H7 (cell line): ENCODE measurements at places on chromosomes 5 and 9.
A peak's percentile ranks its signal among the peaks of the same experiment; 100 is the strongest.

DNA sequence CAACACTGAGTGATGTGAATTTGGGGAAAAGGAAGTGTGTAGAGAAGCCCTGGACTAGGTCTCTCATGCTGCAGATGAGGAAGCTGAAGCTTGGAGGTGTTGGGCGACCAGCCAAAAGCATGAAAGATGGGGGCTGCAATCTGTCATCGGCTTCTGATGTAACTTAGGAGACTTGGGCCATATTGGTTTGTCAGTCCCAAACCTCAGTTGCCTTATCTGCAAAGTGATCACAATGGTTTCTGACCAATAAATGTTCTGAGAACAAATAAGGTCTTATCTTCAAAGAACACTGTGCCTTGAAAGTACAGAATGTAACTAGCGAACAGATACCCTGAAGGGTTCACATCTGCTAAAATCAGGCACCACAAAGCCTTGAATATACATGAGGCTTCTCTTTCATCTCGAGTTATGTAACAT, 198.4 kb upstream of the NR3C1 start:
- no peak for DNase-seq

- DNase-seq: peak; percentile 98
Measured at GRCh38 chr9:134325813-134326723, at the start of gene RXRA. Gene RXRA (plus strand): TSS chr9:134326455. CDS start chr9:134326632, 177 bp downstream.

GRCh38 chr9:107862323-107862722, 372.8 kb upstream of the KLF4 start:
- DNase-seq: no peak

DNA sequence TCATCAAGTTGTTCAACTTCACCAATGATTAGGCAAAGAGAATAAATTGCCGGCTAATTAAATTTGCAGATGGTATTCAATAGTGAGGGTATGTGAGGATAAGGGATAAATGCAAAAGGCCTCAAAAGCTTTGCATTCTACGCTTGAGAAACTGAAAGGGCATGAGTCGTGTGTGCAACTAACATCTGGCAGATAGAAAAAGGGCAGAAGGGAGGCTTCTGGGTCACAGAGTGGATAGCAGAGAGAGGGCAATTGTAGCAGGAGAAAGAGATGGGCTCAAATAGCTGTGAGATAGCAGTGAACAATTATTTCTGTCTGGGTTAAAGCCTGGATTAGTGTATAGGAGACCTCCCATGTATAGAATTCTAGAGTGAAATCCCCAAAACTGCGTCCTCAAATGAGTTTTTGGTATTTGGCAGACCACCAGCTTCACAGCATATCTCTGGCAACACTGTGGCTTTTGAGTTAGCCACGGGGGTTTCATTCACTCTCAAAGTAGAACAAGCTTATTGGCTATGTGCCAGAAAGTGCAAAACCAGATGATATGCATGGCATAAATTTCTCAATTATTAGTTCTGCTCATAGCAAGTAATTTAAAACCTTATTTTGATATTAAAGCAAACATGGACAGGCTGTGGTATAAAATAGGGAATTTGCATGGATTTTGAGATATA, 586.3 kb downstream of the BRINP1 start:
- DNase-seq: no peak

GRCh38 chr9:79665931-79666330, 94.2 kb downstream of the TLE4 start:
- no peak for DNase-seq

DNA sequence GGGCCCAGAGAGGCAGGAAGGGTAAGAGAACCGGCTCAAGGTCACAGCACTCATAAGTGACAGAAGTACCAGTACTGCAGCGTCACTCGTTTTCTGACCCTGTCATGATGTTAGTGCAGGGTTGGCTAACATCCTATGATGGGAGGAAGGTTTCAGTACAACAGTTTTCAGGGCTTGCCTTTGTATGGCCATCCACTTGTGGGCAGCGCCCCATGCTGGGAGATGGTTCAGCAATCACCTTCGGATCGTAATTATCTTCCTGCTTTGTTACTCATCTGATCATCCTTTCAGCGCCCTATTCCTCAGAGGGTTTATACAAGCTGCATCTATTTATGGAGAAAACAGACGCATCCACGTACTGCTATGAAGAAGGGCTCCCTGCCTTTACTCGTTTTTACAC, 2.4 kb downstream of the MAP1B start:
- no peak for DNase-seq

DNA sequence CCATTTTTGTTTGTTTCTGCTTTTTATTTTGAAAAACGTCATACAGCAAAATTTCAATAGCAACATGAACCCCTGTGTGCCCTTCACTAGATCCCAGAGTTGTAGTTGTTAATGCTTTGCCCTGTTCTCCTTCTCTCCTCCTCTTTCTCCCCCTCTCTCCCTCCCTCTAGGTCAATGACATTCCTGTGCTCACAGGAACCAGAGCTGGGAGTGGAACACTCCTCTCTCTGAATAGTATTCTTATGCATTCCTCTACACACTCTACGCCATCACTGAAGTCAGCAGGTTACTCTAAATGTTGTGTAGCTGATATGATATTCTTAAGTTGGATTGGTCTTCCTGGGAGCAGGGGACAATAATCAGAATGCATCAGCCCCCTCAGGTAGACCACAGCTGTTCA, 243.4 kb downstream of the SYK start:
- DNase-seq: no peak

DNA sequence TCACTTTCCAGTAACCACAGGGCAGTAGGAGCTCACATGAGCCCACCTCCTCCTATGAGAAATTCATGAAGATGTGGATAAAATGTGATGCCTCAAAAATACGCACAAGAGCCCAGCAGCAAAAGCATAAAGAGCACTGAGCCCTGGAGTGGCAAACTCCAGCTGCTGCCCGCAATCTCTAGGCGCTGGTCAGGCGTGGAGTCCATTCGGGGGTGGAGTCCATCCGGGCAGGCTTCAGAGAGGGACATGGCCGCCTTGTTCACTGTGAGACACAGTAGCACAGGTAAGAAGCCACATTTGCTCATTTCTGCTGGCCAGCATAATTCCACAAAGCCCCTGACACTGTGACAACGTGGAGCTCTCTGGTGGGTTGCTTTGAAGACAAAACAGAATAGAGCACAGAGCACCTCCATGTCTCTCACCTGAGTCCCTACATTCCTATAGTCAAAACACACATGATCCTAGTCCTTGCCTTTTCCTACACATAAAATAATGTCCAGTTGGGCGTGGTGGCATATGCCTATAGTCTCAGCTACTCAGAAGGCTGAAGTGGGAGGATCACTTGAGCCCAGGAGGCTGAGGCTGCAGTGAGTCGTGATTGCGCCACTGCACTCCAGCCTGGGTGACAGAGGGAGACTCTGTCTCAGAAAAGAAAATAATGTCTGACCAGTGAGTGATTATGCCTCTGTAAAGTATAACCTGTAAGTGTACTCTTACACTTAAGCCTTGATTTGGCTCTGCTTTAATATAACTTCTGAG, 365.2 kb downstream of the GADD45G start:
- DNase-seq: no peak

- no peak for DNase-seq
Measured at GRCh38 chr5:30100929-30101328, 1092.6 kb upstream of the CDH6 start.

- DNase-seq: no peak
Measured at GRCh38 chr5:176610435-176610773, 448 bp upstream of the GPRIN1 start.

DNA sequence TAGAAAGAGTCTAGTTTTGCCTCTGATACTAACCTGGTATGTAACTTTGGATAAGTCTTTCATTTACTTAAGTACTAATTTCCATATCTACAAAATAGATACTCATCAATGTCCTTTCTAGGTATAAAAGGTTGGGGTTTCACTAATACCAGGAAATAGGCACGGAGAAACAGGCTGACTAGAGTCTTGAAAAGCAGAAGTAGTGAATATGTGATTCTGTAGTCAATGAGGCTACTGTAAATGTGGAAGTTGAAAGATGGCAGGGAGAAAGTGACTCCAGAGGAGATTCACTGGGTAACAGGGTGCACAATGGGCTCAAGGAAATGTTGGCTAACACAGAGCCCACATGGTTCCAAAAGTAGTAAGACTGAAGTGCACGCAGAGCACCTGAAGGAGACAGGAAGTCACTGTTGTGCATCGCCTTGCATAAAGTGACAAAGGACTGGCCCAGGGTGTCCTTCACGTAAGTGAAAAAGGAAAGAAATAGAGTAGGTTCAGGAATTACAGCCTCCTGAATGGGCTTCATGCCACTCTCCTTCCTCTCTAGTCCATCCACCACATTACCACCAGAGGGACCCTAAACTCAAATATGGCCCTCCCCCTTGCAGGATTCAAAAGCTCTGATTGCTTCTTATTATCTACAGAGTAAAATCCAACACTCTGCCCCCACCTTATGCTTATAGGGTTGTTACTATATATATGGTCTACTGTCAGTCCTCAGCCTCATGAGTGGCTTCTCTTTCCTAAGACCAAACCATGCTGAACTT, 288.0 kb upstream of the SMARCA2 start:
- DNase-seq: peak; percentile 35

DNA sequence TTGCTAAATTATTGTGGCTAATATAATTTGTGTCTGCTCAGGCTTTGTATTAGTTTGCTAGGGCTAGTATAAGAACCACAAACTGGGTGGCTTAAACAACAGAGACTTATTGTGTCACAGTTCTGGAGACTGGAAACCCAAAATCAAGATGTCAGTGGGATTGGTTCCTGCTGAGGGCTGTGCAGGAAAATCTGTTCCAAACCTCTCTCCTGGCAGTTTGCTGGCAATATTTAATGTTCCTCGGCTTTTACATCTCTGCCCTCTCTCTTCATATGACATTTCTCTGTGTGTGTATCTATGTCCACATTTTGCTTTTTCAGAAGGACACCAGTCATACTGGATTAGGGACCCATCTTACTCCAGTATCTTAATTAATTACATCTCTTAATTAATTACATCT, 498.8 kb upstream of the CD180 start:
- DNase-seq: no peak

GRCh38 chr5:51404255-51404654, 21.0 kb downstream of the ISL1 start:
- DNase-seq: no peak

GRCh38 chr9:135291165-135291564, 188.4 kb upstream of the PPP1R26 start:
- no peak for DNase-seq

DNA sequence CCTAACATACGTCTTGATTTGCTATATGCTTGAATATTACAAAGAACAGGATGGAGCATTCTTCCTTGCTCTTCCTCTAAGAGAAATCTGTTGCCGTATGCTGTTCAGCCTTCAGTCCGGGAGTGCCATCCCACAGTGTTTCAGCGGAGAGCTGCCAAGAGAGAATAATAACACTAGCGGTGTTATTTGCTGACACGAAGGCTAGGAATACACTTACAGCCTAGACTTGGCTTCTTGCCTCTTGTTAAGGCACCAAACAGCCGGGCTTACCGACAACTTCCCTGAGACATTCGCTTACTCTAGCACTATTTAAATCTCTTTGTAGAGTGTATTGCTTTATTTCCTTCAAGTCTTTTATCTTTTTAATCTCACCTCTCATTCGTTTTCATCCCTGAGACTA, 31.4 kb downstream of the KCTD16 start:
- no peak for DNase-seq

- DNase-seq: no peak
Measured at GRCh38 chr5:155886311-155887031, 440.5 kb upstream of the SGCD start.

DNA sequence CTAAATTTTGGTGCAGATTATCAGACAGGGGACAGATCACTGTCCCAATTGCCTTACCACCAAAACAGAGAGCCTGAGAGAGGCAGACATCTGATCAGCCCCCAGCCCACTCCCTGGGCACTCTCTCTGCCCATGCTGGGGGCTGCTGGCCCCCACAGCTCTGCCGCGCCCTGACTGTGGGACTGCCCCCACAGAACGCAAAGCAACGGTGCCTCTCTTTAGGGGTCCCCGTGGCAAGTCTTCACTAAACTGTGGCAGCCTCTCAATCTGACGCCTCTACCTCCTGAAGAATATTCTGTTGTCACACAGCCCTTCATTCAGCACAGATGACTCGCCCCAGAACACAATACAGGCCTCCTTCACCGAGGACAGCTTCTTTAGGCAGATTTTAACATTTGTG, 197.4 kb downstream of the ERCC6L2 start:
- no peak for DNase-seq

GRCh38 chr9:79431019-79431679, 140.6 kb upstream of the TLE4 start:
- no peak for DNase-seq

GRCh38 chr9:23941051-23941450, 115.0 kb upstream of the ELAVL2 start:
- DNase-seq: no peak

- no peak for DNase-seq
Measured at GRCh38 chr5:79791843-79792242, 102.2 kb downstream of the CMYA5 start.

DNA sequence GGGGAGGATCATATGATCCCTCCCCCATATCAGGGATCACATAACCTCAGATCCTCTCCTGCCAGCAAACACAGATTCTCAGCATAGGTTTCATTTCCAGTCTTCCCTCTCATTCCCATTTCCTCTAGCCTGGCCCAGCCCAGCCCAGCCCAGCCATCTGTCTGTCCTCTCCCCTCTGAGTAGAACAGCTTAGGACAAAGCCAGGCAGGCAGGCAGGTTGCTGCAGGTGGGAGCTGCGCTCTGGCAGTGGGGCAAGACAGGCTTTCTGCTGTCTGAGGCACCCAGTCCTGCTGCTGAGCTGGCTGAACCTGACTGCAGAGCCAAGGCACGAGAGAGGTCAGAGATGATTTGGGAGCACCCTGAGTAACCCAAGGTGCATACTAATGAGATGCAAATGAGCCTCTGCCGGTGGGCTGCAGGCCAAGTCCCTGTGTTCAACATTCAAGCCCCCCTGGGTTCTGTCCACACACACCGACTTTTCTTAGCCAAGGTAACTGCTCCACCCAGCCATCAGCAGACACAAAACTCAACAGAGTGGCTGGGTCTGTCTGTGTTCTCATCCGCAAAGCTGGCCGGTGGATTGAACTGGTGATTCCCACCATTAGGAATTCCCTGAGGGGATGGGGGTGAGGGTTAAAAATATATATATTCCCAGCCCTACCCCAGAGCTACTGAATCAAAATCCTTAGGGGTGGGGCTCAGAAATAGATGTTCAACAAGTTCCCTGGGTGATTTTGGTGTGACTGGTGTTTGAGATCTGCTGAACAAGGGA, 9.1 kb downstream of the FAT2 start:
- no peak for DNase-seq
